ENCODE measurements at places on chromosomes 7 and 10.

GRCh38 chr10:100146875-100147650 lies 38.8 kb downstream of the ERLIN1 start:
- no peak for DNase-seq

GRCh38 chr10:86402283-86402941 lies 35.8 kb upstream of the GRID1 start:
- DNase-seq = peak; percentile 17

- DNase-seq = no peak
Observed at GRCh38 chr7:45401851-45402250, 172.3 kb upstream of the ADCY1 start.

DNA sequence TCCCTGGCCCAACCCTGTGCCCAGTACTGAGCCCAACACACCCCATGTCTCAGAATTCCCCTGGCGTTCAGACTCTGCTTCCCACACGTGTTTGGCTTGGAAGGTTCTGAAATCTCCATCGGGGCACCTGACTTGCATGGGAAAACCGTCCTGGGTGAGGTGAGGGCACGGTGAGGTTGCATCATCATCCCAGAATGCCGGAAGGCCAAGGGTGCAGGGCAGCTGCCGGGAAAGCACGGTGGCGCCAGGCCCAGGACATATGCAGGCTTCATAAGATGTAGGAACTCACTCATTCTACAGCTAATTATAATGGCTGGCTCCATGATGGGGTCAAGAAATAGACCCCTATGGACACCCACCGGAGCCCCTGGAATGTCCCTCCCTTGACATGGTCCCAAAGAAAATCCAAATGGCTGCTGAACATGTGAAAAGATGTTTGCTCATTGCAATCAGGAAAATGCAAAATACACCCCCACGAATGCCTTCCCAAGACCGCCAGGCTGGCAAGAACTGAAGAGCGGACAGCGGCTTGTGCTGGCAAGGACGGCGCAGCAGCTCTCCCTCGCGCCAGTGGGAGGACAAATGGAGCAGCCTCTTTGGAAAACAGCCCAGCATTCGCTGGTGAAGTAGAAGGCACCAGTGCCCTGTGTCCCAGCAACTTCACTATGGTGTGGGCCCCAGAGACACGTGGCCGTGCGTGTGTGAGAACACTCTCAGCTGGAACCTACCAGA lies 2.3 kb downstream of the KNDC1 start:
- no peak for DNase-seq

- no peak for DNase-seq
Observed at GRCh38 chr10:123939591-123939990, 48.0 kb upstream of the CPXM2 start.

GRCh38 chr7:152600266-152600665 lies 75.7 kb downstream of the XRCC2 start:
- DNase-seq = no peak

DNA sequence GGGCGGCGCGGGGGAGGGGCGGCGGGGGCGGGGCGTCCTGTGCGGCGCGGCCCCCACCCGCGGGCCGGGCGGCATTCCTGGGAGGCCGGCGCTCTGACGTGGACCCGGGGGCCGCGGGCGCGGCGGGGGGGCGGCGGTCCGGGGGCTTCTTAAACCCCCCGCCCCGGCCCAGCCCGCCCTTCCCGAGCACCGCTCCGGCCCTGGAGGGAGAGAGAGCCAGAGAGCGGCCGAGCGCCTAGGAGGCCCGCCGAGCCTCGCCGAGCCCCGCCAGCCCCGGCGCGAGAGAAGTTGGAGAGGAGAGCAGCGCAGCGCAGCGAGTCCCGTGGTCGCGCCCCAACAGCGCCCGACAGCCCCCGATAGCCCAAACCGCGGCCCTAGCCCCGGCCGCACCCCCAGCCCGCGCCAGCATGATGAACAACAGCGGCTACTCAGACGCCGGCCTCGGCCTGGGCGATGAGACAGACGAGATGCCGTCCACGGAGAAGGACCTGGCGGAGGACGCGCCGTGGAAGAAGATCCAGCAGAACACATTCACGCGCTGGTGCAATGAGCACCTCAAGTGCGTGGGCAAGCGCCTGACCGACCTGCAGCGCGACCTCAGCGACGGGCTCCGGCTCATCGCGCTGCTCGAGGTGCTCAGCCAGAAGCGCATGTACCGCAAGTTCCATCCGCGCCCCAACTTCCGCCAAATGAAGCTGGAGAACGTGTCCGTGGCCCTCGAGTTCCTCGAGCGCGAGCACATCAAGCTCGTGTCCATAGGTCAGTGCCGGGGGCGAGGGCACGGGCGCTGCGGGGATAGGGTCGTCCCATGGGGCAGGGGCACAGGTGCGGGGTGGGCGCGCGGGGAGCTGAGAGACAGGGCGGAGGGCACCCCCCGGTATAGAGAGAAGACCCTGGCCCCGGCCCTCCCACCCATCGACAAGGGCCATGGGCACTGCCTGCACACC lies at the start of gene FLNC:
TSS of gene FLNC (plus strand) at position 176 of the 947 bp plus-strand sequence. CDS start at position 408, 232 bp downstream.
- peak; percentile 67 for DNase-seq

GRCh38 chr10:131841131-131841660 lies 59.6 kb upstream of the PPP2R2D start:
- DNase-seq = no peak
